ENCODE measurements at places on chromosomes 2 and 18. TPM values are rescaled to one million over a fixed set of nuclear protein-coding genes. Genes with fewer than 3 reads are reported as not detected.

- no peak for DNase-seq
Observed at GRCh38 chr2:159228081-159228581, 58.4 kb downstream of the WDSUB1 start.

- DNase-seq: no peak
Observed at GRCh38 chr2:238420878-238421694, 5.6 kb upstream of the ASB1 start.

DNA sequence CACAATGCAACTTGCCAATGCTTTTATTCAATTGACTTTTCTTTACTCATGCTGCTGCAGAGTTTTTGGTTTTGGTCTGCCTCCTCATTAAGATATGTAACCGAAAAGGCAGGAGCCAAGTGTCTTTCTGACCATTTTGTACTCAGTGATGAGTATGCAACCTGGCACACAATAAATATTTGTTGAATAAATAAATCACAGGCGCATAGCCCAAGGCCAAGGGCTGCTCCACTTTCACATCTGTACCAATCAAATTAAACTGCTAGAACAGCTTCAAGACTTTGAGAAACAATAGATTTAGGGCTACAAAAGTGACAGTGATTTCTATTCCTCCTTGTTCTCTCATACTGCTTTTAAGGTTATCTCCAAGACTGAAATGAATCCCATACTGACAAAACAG, 828.2 kb downstream of the RNF144A start:
- DNase-seq: no peak

- peak; percentile 44 for DNase-seq
Observed at GRCh38 chr2:225282858-225283710, 116.4 kb upstream of the NYAP2 start.

DNA sequence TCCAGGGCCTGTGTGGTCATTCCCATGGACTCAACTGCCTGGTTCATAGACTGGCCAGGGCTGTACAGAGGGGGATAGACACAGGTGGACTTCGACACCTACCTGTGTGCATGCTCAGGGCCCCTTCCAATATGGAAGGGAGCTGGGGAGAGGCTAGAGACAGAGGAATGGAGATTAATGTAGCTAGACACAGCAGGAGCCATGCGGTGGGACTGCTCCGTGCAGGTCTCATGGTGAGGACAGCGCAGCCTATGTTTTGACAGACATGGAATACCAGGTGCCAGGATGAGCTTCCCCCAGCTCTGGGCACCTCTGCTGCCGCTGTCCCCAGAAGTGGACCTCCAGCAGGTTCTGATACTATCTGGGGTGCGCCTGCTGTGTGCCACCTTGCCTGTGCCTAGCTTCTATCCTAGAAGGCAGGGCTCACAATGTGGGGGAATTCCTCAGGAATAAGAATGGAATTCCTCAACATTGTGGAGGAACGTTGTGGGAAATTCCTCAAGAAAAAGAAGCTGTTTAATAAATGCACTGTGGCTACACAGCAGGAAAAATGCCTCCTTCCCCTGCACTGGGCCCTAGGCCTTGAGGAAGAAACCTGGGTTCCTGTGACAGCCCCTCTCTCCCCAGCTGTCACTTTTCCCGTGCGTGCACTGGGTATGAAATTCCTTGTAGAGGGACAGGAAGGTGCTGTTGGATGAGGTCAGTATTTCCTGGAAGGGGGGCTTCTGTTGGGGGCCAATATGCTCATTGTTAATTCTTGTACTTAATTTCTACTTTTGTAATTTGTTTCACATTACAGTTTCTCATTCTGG, 7.3 kb downstream of the IL1R1 start:
- no peak for DNase-seq

GRCh38 chr2:161414042-161415033, 1.8 kb upstream of the TBR1 start:
- DNase-seq: peak; percentile 42

DNA sequence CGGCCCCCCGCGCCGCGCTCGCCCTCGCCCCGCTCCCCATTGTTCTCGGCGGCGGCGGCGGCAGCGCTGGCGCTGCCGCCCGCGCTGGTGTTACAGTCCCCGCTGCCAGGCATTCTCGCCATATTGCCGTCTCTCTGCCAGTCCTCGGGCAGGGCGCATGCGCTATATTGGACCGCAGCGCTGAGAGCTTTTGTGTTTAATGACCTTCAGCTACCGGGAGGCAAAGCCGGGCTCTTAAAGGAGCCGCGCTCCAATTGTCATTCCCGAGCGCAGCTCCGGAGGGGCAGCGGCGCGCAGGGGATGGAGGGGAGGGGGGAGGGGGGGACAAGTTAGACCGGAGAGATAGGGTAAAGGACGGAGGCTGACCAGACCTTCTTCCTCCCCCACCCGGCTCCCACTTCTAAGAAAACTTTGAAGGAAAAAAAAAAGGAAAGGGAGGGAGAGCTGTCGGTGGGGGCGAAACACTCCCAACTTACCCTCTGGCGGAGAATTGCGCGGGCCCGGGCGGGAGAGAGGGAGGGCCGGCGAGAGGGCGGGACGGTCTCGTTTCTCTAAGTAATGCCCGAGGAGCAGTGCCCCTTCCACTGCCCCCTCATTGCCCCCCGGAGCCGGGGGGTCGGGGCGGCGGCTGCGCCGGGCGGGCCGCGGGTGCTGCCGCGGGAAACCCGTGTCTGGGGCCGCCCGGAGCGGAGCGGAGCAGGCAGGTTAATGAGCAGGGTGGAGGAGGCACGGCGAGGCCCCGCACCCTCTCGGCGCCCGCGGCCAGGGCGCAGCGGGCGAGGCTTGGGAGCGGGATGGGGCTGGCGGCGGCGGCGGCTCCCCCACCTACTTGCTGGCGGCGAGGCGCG, at the start of gene KCTD1:
KCTD1 (minus strand) TSS at position 139 of the 848 bp plus-strand sequence; CDS start at position 122, 17 bp downstream.
- DNase-seq: peak; percentile 83

DNA sequence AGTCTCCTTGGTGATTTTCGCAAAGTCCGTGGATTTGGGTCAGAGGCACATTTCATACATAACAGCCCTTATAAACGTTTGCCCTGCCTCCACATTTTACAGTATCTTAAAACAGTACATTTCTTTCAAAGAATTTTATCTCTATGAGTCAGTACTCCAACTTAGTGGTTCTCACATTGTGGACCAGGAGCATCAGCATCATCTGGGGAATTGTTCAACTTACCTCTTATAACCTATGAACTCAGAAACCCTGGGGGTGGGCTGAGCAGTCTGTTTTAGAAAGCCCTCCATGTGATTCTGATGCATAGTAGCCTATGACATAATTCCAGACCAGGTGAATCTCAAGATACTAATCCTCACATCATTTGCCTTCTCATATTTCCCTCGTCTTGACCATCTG, 12.4 kb downstream of the SUPT7L start:
- no peak for DNase-seq

- DNase-seq: no peak
Observed at GRCh38 chr2:124254621-124255020, 229.5 kb downstream of the CNTNAP5 start.

DNA sequence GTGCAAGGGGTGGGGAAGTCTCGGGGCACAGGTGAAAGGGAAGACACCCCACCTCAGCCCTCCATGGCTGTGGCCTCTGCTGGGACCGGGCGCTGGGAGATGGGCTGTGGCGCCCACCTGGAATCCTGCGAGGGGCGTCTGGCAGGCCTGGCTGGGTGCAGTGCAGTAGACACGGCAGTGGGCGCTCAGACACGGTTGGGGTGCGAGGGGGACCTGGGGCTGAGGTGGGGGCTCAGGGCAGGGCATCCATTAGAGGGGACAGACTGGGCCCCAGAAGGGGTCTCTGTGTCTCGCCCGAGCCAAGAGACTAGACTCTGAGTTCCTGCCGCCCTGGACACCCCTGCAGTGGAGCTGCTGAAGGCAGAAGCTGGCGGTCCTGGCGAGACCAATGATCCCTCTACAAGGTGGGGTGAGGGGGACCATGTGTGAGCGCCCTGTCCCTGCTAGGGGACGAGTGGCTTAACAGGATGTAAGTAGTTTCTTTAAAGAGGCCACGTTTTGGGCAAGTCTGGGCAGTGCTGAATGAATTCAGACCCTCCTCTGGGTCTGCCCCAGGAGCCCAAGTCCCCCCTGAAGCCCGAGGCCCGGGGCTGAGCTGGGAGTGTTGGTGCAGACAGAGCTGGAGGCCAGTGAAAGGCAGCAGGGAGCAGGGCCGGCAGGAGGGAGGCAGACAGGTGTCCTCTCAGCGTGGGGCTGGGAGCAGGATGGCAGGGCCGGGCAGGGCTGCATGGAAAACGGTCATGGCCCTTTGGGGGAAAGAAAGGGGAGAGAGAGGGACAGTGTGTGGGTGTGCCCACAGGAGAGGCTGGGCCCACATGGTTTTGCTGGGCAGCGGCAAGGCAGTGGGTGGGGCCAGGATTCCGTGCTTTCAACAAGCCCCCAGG, 57.2 kb downstream of the HS6ST1 start:
- no peak for DNase-seq

DNA sequence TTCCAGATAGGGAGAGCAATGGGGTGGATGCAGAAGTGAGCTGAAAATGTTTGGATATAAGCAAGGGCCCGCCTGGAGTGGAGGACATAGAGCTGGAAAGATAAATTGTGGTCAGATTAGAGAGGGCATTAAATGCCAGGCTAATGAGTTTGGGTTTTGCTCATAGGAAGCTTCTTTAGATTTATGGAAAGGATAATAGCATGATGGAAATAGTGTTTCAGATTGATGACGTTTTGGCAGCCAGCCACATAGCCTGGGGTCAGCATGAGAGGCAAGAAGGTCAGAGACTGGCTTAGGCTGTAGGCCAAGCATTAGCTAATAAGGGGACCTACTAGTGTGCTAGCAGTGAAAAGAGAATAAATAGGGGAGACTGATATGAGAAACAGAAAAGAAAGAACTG, 321.6 kb downstream of the STK39 start:
- DNase-seq: no peak

PLGLB1 gene
- 4.4 TPM for total RNA-seq

VIL1 gene
- 0.73 TPM for total RNA-seq

ASXL2 gene
- total RNA-seq: 56.1 TPM
